Endothelial cell of umbilical vein (primary cell): ENCODE measurements at places on chromosomes 5 and 9. TPM values are rescaled to one million over a fixed set of nuclear protein-coding genes. Genes with fewer than 3 reads are reported as not detected.

The CDC14B gene
- total RNA-seq, result 0.74 and 0.93 TPM in 2 replicates

GRCh38 chr5:110757118-110757729, 18.4 kb downstream of the SLC25A46 start:
- H3K4me3 ChIP-seq, result no peak overlapping the region
- DNase-seq, result peak; percentile 62
- H3K27ac ChIP-seq, result no peak overlapping the region
- no peaks in the 10 kb centered on the region for H3K27me3 ChIP-seq
- H3K36me3 ChIP-seq, result peaks cover 8% of the 10 kb centered on the region
- no peaks in the 10 kb centered on the region for H3K4me1 ChIP-seq

DNA sequence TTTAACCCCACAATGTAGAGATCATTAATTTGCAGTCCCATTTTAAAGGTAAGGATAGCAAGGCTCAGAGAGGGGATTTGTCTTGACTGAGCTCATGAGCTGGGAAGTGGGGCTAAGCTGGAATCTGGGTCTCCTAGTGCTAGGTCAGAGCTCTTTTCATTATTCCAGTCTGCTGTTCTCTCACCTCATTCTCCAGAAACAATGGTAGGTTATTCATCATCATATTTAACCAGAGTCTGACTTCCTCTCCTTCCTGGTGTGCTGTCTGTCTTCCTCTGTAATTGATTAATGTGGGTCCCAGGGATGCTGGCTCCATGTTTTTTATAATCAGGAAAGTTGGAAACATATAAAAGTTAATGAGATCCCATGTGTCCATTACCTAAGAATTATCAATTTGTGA, 20.6 kb downstream of the C9orf43 start:
- no peak overlapping the region for H3K4me3 ChIP-seq
- H3K4me1 ChIP-seq, result peaks cover 14% of the 10 kb centered on the region
- H3K36me3 ChIP-seq, result no peaks in the 10 kb centered on the region
- no peaks in the 10 kb centered on the region for H3K27me3 ChIP-seq
- peak; percentile 89 for DNase-seq
- peak overlapping the region; percentile 42 for H3K27ac ChIP-seq

The STKLD1 gene
- 0.77 and 0.85 TPM in 2 replicates for total RNA-seq

- H3K27ac ChIP-seq, result no peak overlapping the region
- H3K36me3 ChIP-seq, result peaks cover under 1% of the 10 kb centered on the region
- H3K4me3 ChIP-seq, result no peak overlapping the region
- no peak for DNase-seq
- no peaks in the 10 kb centered on the region for H3K27me3 ChIP-seq
- no peaks in the 10 kb centered on the region for H3K4me1 ChIP-seq
These were observed 81.4 kb downstream of the COL5A1 start for GRCh38 chr9:134723037-134723436.

GRCh38 chr5:74017786-74018211, 391.8 kb downstream of the ARHGEF28 start:
- peaks cover 18% of the 10 kb centered on the region for H3K27me3 ChIP-seq
- no peaks in the 10 kb centered on the region for H3K4me1 ChIP-seq
- no peak for DNase-seq
- H3K27ac ChIP-seq, result no peak overlapping the region
- H3K4me3 ChIP-seq, result no peak overlapping the region

- H3K4me3 ChIP-seq, result no peak overlapping the region
- no peaks in the 10 kb centered on the region for H3K27me3 ChIP-seq
- no peaks in the 10 kb centered on the region for H3K4me1 ChIP-seq
- H3K36me3 ChIP-seq, result no peaks in the 10 kb centered on the region
- no peak for DNase-seq
- no peak overlapping the region for H3K27ac ChIP-seq
These were observed 398.2 kb downstream of the SLCO4C1 start for GRCh38 chr5:101897914-101898313.

DNA sequence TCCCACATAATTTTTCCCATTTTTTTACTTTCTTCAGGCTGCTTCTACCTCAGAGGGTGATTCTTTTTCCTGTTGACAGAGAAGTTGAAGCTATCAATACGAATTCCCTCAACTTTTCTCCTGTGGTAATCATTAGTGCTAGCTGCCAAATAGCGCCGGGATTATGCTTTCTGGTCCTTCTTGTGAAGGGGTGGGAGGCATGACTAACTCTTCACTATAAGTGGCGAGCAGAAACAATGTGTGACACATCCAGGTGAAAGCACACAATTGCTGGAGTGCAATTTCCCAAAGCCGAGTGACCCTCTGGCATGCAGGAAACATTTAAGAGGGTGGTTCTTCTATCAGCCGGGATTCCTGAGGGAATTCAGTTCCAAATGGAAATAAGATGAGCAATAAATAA, 56.0 kb downstream of the TRPC7 start:
- H3K27ac ChIP-seq, result no peak overlapping the region
- peaks cover 11% of the 10 kb centered on the region for H3K27me3 ChIP-seq
- H3K4me3 ChIP-seq, result no peak overlapping the region
- no peak for DNase-seq
- no peaks in the 10 kb centered on the region for H3K36me3 ChIP-seq

GRCh38 chr5:72486371-72486770, 20.8 kb downstream of the ZNF366 start:
- DNase-seq, result peak; percentile 79

DNA sequence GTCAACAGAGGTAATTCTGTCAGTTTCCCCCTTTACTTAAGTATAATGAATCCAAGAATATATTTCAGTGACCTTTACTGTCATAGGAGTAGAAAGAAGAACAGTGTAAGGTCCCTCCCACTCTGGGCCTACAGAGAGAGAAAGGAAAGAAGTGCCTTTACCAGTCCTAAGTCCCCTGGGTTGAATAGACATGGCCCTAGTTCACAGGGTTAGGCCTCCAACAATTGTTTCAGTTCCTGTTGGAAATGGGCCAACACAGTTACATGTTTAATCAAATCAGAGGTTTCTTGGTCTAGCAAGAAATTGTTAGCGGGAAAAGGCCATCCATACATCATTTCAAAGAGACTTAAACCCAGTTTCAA, 605.6 kb downstream of the MTRR start:
- H3K27me3 ChIP-seq, result no peaks in the 10 kb centered on the region
- no peak overlapping the region for H3K4me3 ChIP-seq
- no peak for DNase-seq
- H3K4me1 ChIP-seq, result no peaks in the 10 kb centered on the region
- H3K36me3 ChIP-seq, result no peaks in the 10 kb centered on the region

The GPR151 gene
- not detected in 2 replicates for total RNA-seq

DNA sequence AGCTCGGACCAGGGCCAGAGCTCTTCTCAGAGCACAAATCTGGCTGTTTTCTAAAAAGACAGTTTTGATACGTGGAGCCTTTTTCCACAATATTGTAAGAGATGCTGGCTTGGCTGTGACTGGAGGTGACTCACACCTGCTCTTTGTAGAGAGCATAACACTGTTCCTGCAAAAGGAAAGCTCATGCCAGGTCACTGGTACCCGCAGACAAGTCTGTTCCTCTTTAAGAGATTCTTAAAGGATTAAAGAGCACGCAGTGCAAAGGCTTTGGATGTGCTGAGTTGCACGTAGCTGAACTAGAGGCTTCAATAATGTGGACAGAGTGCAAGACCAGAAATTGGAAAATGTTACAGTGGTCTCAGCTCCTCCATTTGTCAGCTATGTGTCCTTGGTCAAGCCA, 19.0 kb downstream of the ACTL7B start:
- peaks cover 8% of the 10 kb centered on the region for H3K4me1 ChIP-seq
- H3K27me3 ChIP-seq, result no peaks in the 10 kb centered on the region
- DNase-seq, result no peak
- H3K27ac ChIP-seq, result no peak overlapping the region

DNA sequence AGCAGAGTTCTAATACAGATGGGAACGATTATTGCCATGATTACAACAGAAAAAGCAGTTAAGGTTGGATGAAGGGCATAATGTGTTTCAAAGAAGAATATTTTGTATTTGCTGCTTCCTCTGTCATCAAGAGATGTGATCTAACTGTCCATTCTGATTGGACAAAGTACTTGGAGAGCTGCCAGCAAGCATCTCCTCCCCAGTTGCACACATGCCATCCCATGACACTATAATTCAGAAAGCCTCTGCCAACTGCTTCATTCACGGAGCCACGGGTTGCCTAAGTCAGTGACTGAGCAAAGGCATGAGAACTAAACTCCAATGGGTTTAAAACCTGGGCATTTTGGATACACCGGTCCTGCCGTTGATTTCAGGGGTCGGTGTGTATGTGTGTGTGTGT, 253.8 kb downstream of the CRB2 start:
- peaks cover 2% of the 10 kb centered on the region for H3K36me3 ChIP-seq
- no peak overlapping the region for H3K27ac ChIP-seq
- H3K4me3 ChIP-seq, result no peak overlapping the region
- no peak for DNase-seq
- H3K4me1 ChIP-seq, result no peaks in the 10 kb centered on the region

DNA sequence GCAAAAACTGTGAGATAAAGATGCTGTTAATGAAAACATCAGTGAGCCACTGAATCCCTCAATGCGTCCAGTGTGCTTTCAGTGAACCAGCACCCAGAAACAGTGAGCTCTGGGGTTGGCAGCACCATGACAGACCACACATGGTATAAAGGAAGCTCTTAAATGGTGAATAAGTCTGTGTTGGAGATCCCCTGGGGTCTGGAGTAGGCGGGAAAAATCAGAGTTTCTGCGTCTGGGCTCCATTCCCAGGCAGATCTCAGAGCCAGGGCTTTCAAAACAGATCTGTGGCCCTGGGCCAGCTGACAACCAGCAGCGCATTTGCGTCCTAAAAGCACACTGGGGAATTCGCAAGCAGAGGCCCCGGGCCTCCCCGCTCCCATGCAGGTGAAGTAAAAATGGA, 233.5 kb downstream of the FRMD3 start:
- H3K36me3 ChIP-seq, result no peaks in the 10 kb centered on the region
- peak; percentile 38 for DNase-seq
- H3K4me1 ChIP-seq, result peaks cover 4% of the 10 kb centered on the region
- H3K4me3 ChIP-seq, result no peak overlapping the region

DNA sequence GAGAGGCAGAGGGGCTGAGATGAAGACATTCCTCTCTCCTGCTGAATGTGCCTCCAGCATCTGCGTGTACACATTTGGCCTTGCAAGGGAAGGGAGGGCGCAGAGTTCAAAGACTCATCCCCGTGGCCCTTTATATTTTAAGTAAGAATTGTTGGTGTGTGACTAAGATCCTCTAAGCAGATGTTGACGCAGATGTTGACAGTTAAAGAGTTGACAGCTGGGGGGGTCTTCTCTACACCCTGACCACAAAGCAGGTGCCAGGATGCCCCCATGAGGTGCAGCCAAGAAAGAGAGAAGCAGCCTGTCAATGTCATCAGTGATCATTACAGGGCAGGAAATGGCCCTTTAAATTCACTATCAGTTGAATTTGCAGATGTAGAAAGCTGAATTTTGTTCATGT, 262.9 kb downstream of the IRX1 start:
- H3K4me1 ChIP-seq, result no peaks in the 10 kb centered on the region
- DNase-seq, result no peak
- H3K4me3 ChIP-seq, result no peak overlapping the region
- no peaks in the 10 kb centered on the region for H3K27me3 ChIP-seq
- no peak overlapping the region for H3K27ac ChIP-seq
- H3K36me3 ChIP-seq, result no peaks in the 10 kb centered on the region

The UBQLN1 gene
- total RNA-seq, result 101 and 110 TPM in 2 replicates

The CDC26 gene
- total RNA-seq, result 36.9 and 37.5 TPM in 2 replicates

The RABL6 gene
- total RNA-seq, result 112 TPM in 2 replicates

DNA sequence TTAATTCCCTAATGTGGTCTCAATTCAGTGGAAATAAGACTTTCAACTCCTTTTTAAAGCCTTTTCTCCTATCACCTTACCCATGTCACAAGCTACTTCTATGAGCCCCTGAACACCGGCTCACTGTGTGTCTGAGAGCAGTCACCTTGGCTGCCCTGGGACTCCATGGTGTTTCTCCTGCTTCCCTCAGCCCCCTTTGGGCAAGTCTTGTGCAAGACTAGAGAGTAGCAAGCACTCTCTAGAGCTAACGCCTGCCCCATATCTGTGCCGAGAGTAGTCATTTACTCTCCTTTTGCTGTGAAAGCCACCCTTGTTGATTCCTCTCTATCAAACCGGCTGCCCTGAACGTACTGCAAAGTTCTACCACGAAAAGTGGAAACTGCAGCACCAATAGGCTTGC, 77.9 kb upstream of the DAB2 start:
- H3K4me3 ChIP-seq, result no peak overlapping the region
- DNase-seq, result no peak
- peaks cover 26% of the 10 kb centered on the region for H3K4me1 ChIP-seq

The SLC34A3 gene
- not detected in 2 replicates for total RNA-seq

The NSMF gene
- total RNA-seq, result 43.3 and 45.4 TPM in 2 replicates

- H3K27me3 ChIP-seq, result no peaks in the 10 kb centered on the region
- DNase-seq, result peak; percentile 59
- no peak overlapping the region for H3K4me3 ChIP-seq
These were observed 407.7 kb downstream of the PDE4D start for GRCh38 chr5:59485629-59486439.

The SLC36A3 gene
- not detected in 2 replicates for total RNA-seq

The SLC45A2 gene
- not detected in 2 replicates for total RNA-seq

The ROR2 gene
- total RNA-seq, result not detected in 2 replicates

GRCh38 chr5:78295035-78295961, 800 bp upstream of the AP3B1 start:
- no peaks in the 10 kb centered on the region for H3K36me3 ChIP-seq
- no peak for DNase-seq
- peak overlapping the region; percentile 99 for H3K4me3 ChIP-seq

GRCh38 chr5:55254802-55255201, 21.4 kb upstream of the CCNO start:
- peaks cover 8% of the 10 kb centered on the region for H3K36me3 ChIP-seq
- DNase-seq, result no peak
- no peaks in the 10 kb centered on the region for H3K27me3 ChIP-seq
- H3K27ac ChIP-seq, result no peak overlapping the region
- no peak overlapping the region for H3K4me3 ChIP-seq

The CDKN2A gene
- total RNA-seq, result 8.5 and 9.3 TPM in 2 replicates

DNA sequence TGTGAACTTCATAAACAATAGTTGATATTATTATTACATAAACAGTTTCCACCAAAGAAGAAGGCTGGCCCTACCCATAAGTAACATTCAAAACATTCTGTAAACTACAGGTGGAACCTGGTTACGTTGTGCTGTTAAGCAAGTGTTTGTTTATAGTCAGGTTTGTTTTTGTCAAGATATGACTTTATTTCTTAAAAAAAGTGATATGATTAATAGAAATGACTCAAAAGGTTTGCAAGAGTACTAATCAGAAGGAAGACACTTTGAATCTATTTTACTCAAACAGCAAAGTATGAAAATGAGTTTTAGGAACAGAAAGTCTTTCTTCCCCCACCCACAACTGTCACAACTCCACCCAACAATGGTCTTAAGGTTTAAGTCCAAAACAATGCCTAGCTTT, 220.8 kb downstream of the PLK2 start:
- no peaks in the 10 kb centered on the region for H3K27me3 ChIP-seq
- no peaks in the 10 kb centered on the region for H3K36me3 ChIP-seq
- DNase-seq, result no peak
- H3K27ac ChIP-seq, result no peak overlapping the region
- peaks cover 43% of the 10 kb centered on the region for H3K4me1 ChIP-seq

- DNase-seq, result no peak
- H3K27me3 ChIP-seq, result no peaks in the 10 kb centered on the region
- peak overlapping the region; percentile 81 for H3K27ac ChIP-seq
- H3K36me3 ChIP-seq, result no peaks in the 10 kb centered on the region
These were observed 57.0 kb downstream of the DUSP1 start for GRCh38 chr5:172713809-172714490.

The SLC6A19 gene
- not detected in 2 replicates for total RNA-seq

The DRD1 gene
- not detected in 2 replicates for total RNA-seq
